ENCODE measurements at places on chromosomes 4 and X. TPM values are rescaled to one million over a fixed set of nuclear protein-coding genes. Genes with fewer than 3 reads are reported as not detected.

DNA sequence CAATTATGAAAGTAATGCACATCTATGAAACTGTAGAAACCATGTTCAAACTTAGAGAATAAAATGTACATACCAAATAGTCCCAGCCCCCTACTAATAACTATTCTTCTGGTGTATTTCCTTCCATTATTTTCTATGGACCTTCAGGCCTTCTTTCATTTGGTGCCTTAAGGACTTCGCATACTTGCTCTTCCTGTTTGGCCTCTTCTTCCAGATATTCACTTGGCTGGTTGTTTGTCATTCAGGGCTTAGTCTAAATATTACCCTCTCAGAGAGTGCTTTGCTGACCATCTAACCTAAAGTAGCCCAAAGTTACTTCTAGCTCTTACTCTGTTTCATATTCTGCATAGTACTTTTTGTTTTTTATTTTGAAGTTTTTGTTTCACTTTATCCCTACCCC, 70.3 kb upstream of the ARMCX2 start:
- no peak overlapping the region for H3K27ac ChIP-seq
- H3K4me3 ChIP-seq = no peak overlapping the region
- no peaks in the 10 kb centered on the region for H3K36me3 ChIP-seq
- H3K4me1 ChIP-seq = no peaks in the 10 kb centered on the region
- no peaks in the 10 kb centered on the region for H3K27me3 ChIP-seq
- DNase-seq = no peak

- no peaks in the 10 kb centered on the region for H3K27me3 ChIP-seq
- H3K4me3 ChIP-seq = no peak overlapping the region
- no peaks in the 10 kb centered on the region for H3K4me1 ChIP-seq
- DNase-seq = no peak
Observed at GRCh38 chrX:12702509-12703091, 88.6 kb upstream of the PRPS2 start.

- no peak for DNase-seq
- H3K36me3 ChIP-seq = peaks cover 8% of the 10 kb centered on the region
- no peak overlapping the region for H3K27ac ChIP-seq
- no peaks in the 10 kb centered on the region for H3K27me3 ChIP-seq
- H3K4me1 ChIP-seq = no peaks in the 10 kb centered on the region
- H3K4me3 ChIP-seq = no peak overlapping the region
Observed at GRCh38 chr4:139392797-139393196, 61.1 kb upstream of the RAB33B start.

- H3K27ac ChIP-seq = no peak overlapping the region
- H3K4me3 ChIP-seq = no peak overlapping the region
- peaks cover 22% of the 10 kb centered on the region for H3K4me1 ChIP-seq
- H3K36me3 ChIP-seq = no peaks in the 10 kb centered on the region
- peak; percentile 13 for DNase-seq
- no peaks in the 10 kb centered on the region for H3K27me3 ChIP-seq
Observed at GRCh38 chrX:154381271-154381670, 2.2 kb downstream of the EMD start.

DNA sequence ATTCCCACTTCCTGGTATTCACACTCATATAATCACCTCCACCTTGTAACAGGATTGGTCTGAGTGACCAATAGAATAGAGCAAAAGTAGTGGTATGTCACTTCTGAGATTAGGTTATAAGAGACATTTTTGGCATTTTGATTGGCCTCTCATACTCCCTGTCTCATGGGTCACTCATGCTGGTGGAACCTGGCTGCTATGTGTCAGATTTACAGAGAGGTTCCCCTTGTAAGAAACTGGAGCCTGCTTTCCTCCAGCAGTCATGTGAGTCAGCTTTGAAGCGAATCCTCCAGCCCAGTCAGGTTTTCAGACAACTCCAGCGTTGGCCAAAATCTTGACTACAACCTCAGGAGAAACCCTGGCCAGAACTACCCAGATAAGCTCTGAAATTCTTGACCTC, 2.6 kb upstream of the OTUD4 start:
- no peak overlapping the region for H3K27ac ChIP-seq
- peaks cover 17% of the 10 kb centered on the region for H3K4me1 ChIP-seq
- no peaks in the 10 kb centered on the region for H3K36me3 ChIP-seq
- H3K27me3 ChIP-seq = no peaks in the 10 kb centered on the region

- DNase-seq = no peak
- no peak overlapping the region for H3K4me3 ChIP-seq
- no peaks in the 10 kb centered on the region for H3K4me1 ChIP-seq
Observed at GRCh38 chr4:119525005-119525749, 103.4 kb downstream of the PDE5A start.

DNA sequence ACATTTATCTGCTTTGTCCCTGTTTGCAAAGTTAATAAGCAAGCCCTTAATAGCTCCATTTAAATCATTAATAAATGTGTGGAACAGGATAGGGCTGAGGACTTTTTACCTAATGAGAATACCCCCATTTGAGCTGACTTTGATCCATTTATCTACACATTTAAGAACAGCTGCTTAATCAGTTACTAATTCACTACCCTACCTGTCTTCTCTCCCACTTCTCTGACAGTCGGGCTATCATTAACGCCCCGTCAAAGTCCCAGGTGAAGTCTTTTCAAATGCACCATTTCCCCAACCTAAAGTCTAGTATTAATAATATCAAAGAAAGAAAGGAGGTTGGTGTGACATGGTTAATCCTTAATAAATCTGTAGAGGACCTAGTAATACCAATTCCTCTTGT, 57.2 kb upstream of the NAP1L5 start:
- H3K4me1 ChIP-seq = no peaks in the 10 kb centered on the region
- no peaks in the 10 kb centered on the region for H3K27me3 ChIP-seq
- no peak overlapping the region for H3K27ac ChIP-seq
- H3K36me3 ChIP-seq = peaks cover 4% of the 10 kb centered on the region

- H3K36me3 ChIP-seq = no peaks in the 10 kb centered on the region
- H3K27ac ChIP-seq = no peak overlapping the region
- H3K4me3 ChIP-seq = no peak overlapping the region
- H3K4me1 ChIP-seq = peaks cover 30% of the 10 kb centered on the region
- no peak for DNase-seq
Observed at GRCh38 chr4:119233750-119234149, 21.2 kb downstream of the USP53 start.

- H3K27me3 ChIP-seq = no peaks in the 10 kb centered on the region
- no peak for DNase-seq
- peaks cover 22% of the 10 kb centered on the region for H3K4me1 ChIP-seq
- H3K36me3 ChIP-seq = no peaks in the 10 kb centered on the region
- peak overlapping the region; percentile 81 for H3K27ac ChIP-seq
- H3K4me3 ChIP-seq = peak overlapping the region; percentile 75
Observed at GRCh38 chrX:108091878-108092291, 307 bp downstream of the ATG4A start.

DNA sequence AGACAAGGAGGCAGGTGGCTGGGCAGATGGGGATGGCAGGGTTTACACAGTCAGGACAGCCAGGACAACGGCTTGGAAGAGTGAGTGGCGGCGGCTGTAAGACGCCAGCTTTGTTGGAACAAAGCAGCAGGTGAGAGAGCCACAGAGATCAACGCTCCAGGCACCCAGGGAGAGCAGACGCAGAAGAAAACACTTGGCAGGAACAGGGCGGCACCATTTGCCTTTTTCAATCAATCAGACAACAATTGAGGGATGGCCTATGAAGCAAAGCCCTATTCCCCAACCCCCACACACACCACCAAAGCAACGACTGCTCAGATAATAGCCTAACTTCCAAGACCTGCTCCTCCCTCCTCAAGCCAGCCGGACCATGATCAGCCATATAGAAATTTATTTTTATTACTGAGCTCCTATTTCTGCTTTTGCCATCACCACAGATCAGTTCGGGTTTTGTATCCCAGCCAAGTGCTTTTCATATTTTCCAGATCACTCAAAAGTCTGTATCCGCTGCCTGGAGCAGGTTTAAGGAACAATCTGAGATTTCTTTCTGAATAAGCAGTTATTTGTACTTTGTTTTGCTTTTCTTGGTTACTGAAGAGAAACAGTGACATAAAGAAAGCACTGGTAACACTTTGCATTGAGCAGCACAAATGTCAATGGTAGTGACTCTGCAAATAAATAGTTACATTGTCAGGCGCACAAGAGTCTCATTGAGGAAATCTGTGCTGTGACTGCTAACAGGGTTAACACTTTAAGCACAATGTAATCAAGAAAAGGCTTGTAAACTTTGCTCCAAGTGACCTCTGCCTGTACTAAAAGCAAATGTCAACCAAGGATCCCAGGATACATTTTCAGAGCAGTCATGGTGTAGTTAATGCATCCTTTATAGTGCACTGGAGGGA, 81.8 kb upstream of the RBPJ start:
- H3K4me3 ChIP-seq = no peak overlapping the region
- no peaks in the 10 kb centered on the region for H3K36me3 ChIP-seq
- peaks cover 4% of the 10 kb centered on the region for H3K4me1 ChIP-seq

GRCh38 chr4:142940425-142941330, 94.6 kb upstream of the INPP4B start:
- no peaks in the 10 kb centered on the region for H3K36me3 ChIP-seq
- no peaks in the 10 kb centered on the region for H3K27me3 ChIP-seq
- H3K4me3 ChIP-seq = no peak overlapping the region
- no peak for DNase-seq
- no peaks in the 10 kb centered on the region for H3K4me1 ChIP-seq

- no peaks in the 10 kb centered on the region for H3K27me3 ChIP-seq
- DNase-seq = no peak
- H3K36me3 ChIP-seq = no peaks in the 10 kb centered on the region
Observed at GRCh38 chr4:169952236-169953002, 73.8 kb downstream of the MFAP3L start.

- DNase-seq = no peak
- H3K27ac ChIP-seq = no peak overlapping the region
- no peaks in the 10 kb centered on the region for H3K4me1 ChIP-seq
- no peak overlapping the region for H3K4me3 ChIP-seq
Observed at GRCh38 chrX:24760363-24761000, 66.8 kb downstream of the POLA1 start.

DNA sequence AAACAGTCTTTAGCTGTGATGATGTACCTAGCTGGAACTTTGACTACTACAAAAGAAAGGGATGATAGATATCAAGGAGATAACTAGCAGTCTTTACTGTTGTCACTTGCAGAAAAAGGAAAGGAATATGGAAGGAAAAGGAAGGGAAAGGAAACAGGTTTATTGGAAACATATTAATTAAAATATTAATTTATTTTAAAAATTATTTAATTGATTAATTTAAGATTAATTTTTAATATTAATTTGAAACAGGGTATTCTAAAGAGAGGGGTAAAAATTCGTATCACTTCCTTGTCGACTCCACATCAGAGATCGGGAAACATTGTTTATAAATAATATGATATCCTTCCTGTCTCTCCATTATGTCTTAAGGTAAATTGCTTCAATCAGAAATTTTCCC, 186.5 kb upstream of the IL15 start:
- H3K36me3 ChIP-seq = no peaks in the 10 kb centered on the region
- no peak for DNase-seq
- no peak overlapping the region for H3K27ac ChIP-seq
- H3K27me3 ChIP-seq = no peaks in the 10 kb centered on the region
- H3K4me1 ChIP-seq = no peaks in the 10 kb centered on the region

DNA sequence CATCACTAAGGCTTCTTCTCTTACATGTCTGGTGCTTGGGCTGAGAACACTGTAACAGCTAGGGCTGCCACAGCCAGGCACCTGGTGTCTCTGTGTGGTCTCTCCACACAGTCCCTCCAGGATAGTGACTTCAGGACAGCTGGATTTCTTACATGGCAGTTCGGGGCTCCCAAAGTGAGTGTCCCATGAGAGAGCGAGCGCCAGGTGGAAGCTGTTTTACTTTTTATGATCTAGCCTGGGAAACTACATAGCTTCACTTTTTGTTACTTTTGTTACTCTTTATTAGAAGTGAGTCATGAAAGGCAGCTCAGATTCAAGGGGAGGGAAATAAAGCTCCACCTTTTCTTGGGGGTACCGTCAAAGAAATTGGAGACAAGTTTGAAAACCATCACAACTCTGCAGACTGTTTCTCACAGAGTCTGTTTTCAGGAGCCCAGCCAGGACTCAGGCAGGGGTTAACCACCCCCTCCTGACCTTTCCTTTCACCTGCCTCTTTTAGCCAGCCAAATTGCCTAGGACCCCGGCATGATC, 373.0 kb downstream of the MID1IP1 start:
- H3K36me3 ChIP-seq = no peaks in the 10 kb centered on the region
- DNase-seq = no peak
- no peak overlapping the region for H3K4me3 ChIP-seq
- no peak overlapping the region for H3K27ac ChIP-seq
- H3K27me3 ChIP-seq = no peaks in the 10 kb centered on the region

DNA sequence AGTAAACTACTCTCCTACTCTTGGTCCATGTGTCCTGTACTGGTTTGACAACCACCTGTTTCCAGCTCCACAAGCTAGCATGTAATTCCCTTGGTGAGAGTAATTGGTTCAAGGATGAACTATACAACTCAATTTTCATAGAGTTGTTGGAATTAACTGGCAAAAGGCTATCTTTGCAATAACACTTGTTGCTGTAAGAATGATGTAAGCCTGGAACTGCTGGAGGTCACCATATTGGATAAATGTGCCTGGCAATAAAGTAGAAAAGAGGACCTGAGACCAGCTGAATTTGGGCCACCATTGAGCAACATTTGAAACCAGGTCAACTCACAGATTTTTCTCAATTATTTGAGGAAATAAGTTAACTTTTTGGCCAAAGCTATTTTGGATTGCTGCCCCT, 175.5 kb downstream of the CAMK2D start:
- no peak overlapping the region for H3K4me3 ChIP-seq
- no peak for DNase-seq
- no peak overlapping the region for H3K27ac ChIP-seq
- no peaks in the 10 kb centered on the region for H3K4me1 ChIP-seq
- no peaks in the 10 kb centered on the region for H3K36me3 ChIP-seq

DNA sequence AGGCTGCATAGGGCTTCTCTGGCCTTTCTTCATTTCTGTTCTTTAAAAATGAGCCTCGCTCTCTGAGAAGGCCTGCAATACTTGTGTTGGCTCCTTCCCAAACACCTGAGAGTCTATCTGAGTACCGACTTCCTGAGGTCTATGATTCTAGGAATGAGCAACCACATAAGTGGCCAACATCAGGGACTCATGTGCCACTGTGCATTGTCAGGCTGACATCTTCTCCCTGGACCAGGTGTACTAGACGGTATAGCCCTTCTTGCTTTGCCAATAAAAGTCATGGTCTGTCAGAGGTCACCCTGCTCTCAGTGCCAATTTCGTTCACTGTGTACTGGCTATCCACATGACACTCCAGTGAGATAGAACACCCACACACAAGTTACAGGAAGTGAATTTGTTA, 67.4 kb upstream of the EPHA5 start:
- H3K27ac ChIP-seq = no peak overlapping the region
- no peaks in the 10 kb centered on the region for H3K4me1 ChIP-seq
- H3K36me3 ChIP-seq = no peaks in the 10 kb centered on the region
- H3K27me3 ChIP-seq = no peaks in the 10 kb centered on the region
- no peak for DNase-seq
- no peak overlapping the region for H3K4me3 ChIP-seq

DNA sequence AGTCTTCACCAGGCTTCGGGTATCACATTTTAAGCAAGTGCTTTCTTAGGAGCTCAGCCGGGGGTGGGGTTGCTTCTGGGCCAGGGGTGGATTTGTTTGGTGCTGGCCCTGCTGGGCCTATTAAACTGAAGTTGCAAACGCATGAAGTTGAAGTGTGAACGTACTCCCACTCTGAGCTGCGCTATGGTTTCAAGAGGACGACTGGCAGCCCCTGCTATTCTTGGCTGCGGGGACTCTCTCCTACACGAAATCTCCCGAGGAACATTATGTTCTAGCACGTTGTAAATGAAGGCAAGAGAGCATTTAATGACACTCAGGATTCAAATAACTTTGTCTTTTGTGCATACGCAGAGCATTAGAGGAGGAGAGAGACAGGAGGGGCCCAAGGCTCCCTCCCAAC, 401.3 kb upstream of the BOD1L1 start:
- no peaks in the 10 kb centered on the region for H3K27me3 ChIP-seq
- no peak overlapping the region for H3K4me3 ChIP-seq
- H3K27ac ChIP-seq = no peak overlapping the region
- no peak for DNase-seq
- no peaks in the 10 kb centered on the region for H3K36me3 ChIP-seq
- H3K4me1 ChIP-seq = no peaks in the 10 kb centered on the region

SPRY1 gene
- total RNA-seq = 4.6 TPM

ANTXR2 gene
- 90.1 TPM for total RNA-seq

RNF128 gene
- not detected for total RNA-seq
